ENCODE measurements at places on chromosomes 2 and 18.

GRCh38 chr18:27712066-27712465 lies 464.9 kb downstream of the CDH2 start:
- no peak for DNase-seq

GRCh38 chr18:46322411-46322891 lies 218.3 kb downstream of the HAUS1 start:
- no peak for DNase-seq

GRCh38 chr2:113160962-113161361 lies 12.8 kb upstream of the PSD4 start:
- DNase-seq: no peak

DNA sequence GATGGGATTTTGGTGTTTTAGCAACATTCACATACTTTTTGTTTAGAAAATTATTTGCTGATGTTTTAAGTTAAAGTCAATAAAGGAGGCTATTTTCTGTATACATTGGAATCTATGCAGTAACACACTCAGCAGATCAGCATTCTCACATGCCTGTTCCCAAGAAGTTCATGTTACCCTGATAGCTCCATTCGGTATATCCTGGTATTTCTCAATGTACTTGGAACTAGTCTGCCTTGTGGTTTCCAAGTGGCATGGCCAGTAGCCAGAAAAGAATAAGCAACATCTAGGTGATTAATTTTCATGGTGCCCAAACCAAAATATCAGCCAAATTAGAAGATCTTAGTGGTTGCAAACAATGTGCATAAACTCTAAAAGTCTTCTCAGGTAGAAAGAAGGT lies 5.2 kb upstream of the NCAPH start:
- DNase-seq: no peak

- DNase-seq: no peak
These were observed 164.1 kb downstream of the PAX3 start for GRCh38 chr2:222134654-222135053.

DNA sequence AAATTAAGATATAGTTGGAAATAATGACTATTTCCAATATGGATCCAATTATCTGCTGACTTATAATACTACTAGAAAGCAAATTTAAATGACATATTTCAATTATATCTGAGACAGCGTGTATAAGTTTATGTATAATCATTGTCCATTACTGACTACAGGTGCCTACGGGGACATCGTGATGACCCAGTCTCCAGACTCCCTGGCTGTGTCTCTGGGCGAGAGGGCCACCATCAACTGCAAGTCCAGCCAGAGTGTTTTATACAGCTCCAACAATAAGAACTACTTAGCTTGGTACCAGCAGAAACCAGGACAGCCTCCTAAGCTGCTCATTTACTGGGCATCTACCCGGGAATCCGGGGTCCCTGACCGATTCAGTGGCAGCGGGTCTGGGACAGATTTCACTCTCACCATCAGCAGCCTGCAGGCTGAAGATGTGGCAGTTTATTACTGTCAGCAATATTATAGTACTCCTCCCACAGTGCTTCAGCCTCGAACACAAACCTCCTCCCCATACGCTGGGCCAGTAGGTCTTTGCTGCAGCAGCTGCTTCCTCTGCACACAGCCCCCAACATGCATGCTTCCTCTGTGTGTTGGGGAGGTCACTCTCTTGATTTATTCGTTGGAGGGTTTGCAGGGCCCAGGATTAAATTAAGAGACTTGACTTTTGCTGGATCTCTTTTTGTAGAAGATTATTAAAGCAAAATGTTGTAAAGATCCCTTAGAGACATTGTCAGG lies 194.4 kb downstream of the RPIA start:
- DNase-seq: no peak

- DNase-seq: no peak
These were observed 12.7 kb upstream of the MAPRE2 start for GRCh38 chr18:35028536-35028935.

GRCh38 chr2:53631313-53632125 lies 136.1 kb upstream of the CHAC2 start:
- DNase-seq: no peak

DNA sequence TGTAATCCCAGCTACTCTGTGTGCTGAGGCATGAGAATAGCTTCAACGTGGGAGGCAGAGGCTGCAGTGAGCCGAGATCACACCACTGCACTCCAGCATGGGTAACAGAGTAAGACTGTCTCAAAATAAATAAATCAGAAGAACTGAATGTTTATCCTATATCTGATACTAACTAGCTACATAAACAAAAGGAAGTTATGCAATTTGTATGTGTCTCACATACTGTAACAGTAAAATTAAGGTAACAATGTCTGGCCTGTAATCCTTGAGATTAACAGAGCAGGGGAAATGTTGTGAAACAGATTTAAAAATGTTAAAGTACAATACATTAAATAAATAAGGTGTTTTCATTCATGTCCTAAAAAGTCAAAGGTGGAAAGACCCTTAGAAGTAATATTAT lies 150.8 kb downstream of the MEMO1 start:
- no peak for DNase-seq

DNA sequence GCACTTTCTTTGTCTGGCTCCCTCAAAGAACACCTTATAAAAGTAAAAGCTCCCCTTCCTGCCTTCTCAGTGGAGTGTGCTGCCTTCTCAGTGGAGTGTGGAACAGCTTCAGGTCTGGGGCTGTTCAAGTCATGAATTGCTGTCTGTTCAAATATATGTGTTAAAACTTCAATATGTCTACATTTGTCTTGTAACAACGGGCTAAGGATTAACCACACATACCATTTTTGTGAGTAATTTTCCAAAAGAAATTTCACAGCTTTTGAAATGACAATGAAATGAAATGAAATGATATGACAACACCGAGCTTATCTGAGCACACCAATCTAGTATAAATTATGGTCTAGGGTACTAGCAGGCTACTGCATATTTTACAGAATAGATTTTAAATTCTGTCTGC lies 42.9 kb downstream of the CABYR start:
- DNase-seq: no peak

DNA sequence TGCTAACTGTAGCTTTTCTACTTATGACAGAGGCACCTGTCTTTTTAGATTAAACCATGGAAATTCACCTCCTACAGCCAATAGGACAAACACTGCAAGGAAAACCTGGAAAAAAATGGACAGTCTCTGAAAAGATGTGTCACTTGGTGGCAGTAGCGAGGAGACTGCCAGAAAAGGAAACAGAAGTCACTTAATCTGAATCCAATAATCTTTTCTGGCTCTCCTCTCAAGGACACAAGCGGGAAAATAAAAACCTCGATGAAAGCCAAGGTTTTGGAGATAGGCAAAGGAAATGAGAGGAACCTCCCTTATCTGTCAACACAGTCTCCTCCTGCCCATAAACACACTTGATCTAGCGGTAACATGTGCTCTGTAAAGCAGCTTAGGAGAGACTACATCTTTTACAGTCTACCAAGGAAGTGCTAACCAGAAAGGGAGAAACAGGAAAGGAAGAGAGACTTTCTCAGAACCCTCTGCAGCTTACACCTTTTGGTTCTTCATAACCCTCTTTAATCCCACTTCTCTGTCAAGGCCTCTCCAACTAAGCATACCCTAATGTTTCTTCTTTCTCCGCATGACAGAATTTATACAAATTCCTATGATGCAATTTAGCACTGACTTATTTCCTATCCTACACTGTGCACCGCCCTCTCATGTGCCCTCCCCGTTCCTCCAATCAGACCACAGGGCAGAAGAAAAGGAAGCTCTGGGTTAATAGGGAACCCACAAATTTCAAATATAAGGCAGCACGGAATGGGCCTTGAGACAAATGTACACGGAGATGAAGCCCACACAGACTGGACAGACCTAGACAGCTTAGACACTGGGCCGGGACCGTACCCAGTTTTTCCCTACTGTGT lies 52.8 kb downstream of the CLASP1 start:
- DNase-seq: peak; percentile 31

- no peak for DNase-seq
These were observed 17.6 kb upstream of the DNER start for GRCh38 chr2:229731916-229732315.

DNA sequence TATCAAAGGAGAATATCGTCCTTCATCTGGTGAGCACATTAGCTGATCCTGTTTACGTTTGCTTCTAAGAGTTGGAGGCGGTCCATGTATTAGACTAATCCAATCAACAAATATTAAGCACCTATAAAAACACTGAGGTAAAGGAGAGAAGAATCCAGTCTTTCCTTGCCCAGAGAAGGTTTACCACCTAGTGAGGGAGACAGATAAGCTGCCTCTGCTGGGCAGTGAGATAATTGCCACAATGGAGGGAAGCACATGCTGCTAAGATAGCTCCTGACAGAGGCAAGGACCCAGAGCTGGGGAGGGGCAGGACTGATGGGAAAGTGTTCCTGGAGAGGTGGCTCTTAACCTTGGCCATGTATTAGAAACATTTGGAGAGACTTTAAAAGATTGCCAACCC lies 36.7 kb upstream of the ST8SIA5 start:
- no peak for DNase-seq

GRCh38 chr2:20425371-20425881 lies 21.4 kb upstream of the RHOB start:
- DNase-seq: no peak

DNA sequence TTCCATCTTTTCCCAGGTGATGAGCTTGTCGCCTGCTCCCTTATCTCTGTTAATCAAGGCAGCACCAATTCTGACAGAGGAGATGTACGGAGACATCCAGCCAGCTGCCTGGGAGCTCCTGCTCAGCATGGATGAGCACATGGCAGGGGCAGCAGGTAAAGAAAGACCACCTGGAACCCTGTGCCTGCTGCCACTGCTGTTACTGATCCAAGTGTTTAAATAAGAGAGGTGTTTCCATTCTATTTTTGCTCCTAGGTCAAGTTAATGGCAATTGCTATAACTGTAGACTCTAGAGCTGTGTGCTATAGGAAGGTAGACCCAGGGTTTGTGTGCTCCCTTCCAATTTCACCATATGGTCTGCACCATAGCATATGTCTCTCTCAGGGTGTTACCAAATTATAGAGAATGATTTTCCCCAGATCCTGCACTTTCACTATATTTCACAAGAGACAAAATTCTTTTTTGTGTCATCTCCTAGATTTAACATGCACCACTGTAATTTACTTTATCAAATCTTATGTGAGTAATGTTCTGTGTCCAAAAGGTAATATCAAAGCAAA lies 88.6 kb upstream of the RPE start:
- DNase-seq: no peak

DNA sequence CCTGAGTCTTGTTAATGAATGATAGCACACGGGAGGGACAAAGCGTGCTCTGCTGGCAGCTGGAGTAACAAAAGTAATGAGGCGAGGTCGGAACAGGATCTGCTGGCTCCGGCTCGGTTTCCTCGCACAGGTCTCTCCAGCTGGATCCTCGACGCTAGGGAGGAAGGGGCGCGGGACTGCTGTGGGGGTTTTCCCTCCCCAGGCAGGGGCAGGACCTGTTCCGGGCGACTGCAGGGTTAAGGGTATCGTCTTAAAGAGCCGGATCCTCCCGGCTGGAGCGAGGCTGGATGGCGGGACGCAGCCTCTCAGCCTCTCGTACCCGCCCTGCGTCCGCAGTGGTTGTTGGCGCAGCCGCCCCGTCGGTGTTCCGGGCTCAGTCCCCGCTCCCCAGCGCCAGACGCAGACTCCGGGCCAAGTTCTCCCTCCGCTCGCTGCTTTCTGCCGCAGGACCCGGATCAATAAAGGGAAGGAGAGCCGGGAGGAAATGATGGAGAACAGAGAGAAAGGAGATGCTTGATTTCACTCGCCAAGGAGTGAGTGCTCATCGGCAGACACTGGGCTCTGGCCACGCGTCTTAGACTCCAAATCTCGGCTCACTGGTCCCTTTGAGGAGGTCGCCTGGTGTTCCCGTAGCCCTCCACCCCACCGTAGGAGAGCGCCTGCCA lies 1.1 kb upstream of the LIPG start:
- no peak for DNase-seq

DNA sequence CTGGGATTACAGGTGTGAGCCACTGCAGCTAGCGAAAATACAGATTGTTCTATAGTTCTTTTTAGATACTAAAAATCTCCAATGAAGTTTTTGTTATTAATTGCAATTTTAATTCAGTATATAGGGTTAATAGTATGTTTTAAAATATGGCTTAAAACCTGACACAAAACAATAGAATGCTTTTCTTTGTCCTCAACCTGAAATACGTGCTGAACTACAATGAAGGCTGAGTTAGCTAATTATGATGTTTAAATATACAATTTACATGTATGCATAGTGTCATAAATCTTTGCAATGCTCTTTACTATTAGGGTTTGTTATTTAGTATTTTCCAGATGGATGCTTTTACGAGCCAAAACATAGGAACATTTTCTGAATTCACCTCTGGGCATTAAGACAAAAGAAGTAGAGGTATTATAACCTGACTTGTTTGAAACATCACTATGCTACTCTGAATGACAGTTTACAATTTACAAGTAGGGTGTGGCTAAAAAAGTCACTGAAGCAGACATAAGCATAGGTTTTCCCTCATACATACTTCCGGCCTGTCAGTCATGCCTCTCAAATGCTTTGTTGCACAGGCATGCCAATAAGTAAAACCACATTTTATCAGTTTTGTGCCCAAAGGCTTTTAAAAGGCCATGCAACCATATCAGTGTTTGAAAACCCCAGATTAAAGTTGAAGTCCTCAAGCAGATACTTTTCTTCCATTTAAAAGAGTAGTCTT lies 168.3 kb downstream of the OTX1 start:
- DNase-seq: no peak

GRCh38 chr2:213237251-213237650 lies 47.0 kb upstream of the SPAG16 start:
- no peak for DNase-seq

DNA sequence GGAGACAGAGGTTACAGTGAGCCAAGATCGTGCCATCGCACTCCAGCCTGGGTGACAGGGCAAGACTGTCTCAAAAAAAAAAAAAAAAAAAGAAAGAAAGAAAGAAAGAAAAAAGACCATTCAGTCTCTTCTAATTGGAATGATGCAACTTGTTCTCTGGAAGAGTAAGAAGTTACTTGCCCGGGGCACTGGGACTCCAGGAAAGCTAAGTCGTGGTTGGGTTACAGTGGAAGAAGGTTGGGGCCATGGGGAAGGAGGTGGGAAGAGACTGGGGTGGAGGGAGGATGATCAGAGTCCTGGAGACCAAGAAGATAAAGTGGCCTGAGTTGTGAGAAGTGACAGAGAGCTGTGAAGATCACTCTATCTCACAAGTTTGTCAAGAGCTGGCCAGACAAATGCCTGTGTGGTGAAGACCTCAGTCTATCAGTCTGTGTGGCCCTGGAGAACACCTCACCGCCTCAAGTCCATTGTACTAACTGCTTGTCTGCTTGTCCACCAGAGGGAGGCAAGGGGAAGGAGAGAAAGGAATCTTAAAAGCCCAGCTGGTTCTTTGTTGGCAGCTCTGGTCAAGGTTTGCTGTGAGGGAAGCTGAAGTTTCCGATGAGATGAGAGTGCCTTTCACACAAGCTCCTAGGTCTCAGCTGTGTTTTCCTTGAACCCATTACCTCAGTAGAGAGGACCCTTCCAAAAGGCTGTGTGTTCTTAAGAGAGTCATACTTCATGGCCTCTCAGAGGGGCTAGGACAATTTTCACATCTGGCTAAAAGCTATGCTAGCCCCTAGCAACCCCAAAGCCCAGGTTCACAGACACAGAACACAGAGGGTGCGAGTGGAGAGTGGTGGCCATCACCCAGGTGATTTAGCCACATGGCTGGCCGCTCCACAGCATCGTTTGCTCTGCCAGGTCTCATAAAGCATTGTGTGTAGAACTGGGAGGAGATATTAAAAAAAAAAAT lies 72.0 kb upstream of the TMEM178A start:
- DNase-seq: peak; percentile 29

- no peak for DNase-seq
These were observed 322.9 kb upstream of the KCNJ3 start for GRCh38 chr2:154375579-154375931.
